AG04449 (cell line): ENCODE measurements at places on chromosomes 13 and 19.

DNA sequence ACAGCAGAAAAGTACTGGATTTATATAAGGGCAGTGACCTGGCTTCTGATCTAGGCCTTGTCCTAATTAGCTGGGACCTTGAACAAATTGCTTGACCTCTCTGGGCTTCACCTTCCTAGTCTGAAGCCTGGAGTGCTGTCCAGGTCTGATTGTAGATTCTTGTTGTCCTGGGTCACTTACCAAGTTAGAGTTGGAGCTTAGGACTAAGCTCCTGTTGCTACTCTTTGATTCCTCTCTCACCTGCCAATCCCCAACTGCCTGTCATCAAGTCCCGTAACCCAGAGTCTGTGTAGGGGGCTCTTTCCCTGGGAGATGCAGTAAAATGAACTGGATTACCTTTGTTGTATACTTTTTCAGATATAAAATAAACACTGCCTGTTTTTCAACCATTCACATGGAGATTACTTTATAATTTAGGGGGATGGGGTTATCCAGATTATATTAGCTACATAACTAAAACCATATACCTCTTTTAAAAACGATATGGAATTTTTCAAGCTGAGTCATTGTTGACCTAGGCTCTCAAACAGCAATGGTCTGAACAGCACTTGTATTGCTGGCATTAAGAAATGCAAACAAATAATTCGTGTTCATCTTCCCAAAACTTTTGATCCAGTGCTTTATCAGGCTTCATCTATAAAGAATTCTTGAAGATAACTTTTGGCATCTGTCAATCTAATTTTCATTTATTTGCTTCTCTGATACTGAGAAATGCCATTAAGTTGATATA is 5.8 kb downstream of the ARHGAP35 start:
- no peak for DNase-seq

DNA sequence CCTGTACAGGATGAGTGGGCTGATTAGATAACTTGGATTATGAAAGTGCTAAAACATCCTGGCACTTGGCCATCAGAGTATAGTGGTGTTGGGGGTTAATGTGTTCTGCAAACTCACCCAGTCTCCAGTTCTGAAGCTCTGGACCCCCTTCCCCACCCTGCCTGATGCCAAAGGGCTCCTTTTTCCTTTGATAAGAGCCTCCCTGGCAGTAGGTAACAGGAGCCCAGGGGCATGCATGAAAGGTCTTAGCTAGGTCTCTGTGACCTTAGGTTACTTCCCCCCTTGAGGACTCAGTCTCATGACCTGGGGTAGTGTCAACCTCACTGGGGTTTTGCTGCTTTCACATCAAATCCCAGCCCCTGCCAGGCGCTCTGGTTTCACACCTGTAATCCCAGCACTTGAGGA is 2.5 kb downstream of the RPS28 start:
- no peak for DNase-seq

GRCh38 chr13:40479196-40479845 is 187.1 kb downstream of the FOXO1 start:
- DNase-seq, result no peak

GRCh38 chr19:39135701-39136100 is 10.1 kb downstream of the PAK4 start:
- no peak for DNase-seq

GRCh38 chr13:20714563-20715329 is 11.2 kb downstream of the IL17D start:
- DNase-seq, result no peak

- no peak for DNase-seq
Observed at GRCh38 chr13:77903435-77903834, 15.2 kb downstream of the EDNRB start.
